Activated T-helper 9 cell treated with anti-CD3 and anti-CD28 coated beads, Interleukin-2, amount 50 U/mL, for 16 hours (primary cell): ENCODE measurements at places on chromosomes 13 and 19.

DNA sequence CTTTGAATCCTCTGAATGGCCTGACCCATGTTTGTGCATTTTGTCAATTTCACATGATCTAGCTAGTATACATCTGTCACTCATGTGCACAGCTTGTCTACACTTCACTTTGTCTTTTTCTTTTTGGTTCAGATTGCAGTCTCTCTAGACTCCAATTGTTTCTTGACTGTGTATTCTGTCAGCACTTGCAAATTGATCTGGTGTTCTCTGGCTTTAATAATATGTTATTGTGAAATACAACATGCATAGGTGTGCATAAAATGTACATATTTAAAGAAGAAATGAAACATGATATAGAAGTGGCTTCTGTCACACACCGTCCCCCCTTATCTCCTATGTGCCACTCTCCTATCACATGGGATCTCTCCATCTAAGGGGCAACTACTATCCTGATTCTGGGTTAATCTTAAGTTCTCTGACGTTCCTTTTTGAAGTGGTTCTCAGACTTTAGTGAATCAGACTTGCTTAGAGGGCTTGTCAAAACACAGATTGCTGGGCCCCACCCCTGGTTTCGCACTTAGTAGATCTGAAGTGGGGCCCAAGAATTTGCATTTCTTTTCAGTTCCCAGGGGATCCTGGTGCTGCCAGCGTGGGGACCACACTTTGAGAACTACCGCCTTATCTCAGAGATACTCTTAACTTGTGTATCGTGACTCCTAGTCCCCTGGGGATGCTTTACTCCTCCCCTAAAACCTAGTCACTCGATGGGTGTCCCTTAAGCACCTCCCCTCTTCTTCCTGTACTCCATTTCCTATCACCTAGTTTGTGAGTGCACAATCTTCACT is 5.8 kb downstream of the KRTDAP start:
- DNase-seq = no peak

GRCh38 chr19:46977548-46977947 is 42.1 kb upstream of the NPAS1 start:
- DNase-seq = no peak

DNA sequence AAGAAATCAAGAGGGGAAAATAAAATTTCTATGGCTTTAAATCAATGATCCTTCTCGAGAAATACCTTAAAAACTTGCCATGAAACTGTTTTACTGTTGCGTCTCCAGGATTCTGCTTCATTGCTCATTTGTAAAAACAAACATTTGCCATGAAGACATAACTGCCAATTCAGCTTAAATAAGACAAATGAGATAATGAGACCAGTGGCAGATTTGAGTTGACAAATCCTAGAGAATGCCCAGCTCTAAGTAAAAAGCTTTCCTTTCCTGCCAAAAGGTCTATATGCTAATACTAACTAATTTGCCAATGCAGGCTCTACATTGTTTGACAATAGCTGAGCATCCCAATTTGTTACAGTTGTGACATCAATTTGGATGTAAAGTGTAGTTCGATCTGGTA is 400.5 kb upstream of the PCDH9 start:
- DNase-seq = no peak

DNA sequence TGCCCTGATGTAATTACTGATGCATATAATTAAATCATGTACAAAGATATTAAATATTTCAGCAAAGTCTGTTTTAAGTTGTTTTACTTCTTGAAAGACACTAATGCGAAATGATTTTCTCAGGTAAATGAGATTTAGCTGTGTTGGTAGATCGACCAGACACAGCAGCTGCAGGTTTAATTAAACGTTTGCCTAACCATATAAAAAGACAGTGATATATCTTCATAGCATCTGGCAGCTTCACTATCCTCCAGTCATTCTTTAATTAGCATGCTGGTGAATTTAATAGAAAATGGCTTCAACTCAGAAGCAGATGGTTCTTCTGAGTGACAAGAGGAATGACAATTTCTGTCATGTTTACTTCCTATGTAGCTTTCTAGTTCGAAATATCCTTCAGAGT is 69.3 kb downstream of the NHLRC3 start:
- no peak for DNase-seq

DNA sequence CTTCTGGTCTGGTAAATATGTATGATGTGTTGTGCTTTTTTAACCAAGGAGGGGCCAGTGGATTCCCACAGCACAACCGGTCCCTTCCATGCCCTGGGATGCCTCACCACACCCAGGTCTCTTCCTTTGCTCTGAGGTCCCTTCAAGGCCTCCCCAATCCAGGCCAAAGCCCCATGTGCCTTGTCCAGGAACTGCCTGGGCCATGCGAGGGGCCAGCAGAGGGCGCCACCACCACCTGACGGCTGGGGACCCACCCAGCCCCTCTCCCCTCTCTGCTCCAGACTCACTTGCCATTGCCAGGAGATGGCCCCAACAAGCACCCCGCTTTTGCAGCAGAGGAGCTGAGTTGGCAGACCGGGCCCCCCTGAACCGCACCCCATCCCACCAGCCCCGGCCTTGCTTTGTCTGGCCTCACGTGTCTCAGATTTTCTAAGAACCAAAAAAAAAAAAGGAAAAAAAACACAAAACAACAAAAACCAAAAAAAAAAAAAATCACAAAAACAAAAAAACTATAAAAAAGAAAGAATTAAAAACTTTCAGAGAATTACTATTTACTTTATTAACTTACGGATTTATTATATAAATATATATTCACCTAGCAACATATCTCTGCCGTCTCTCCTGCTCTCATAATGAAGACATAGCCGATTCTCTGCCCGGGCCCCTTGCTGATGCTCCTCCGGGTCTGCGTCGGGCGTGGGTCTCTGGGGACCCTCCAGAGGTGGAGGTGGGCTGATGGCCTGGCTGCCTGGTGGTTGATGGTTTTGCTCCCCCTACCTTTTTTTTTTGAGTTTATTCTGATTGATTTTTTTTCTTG is 14.4 kb downstream of the CAPN12 start:
- peak; percentile 65 for DNase-seq

- DNase-seq = no peak
These were observed 7.6 kb downstream of the GPR32 start for GRCh38 chr19:50777830-50778303.

DNA sequence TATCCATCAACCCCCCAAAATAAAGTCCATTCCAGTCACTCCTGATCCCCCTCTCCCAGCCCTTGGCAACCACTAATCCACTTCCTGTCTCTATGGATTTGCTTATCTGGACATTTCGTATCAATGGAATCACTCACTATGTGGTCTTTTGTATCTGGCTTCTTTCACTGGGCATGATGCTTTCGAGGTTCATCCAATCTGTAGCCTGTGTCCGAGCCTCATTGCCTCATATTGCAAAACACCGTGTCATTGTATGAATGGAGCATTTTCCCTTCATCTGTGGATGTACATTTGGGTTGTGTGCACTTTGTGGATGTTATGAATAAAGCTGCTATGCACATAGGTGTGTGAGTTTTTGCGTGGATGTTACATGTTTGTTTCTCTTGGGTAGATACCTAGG is 1.4 kb upstream of the FZR1 start:
- no peak for DNase-seq

- no peak for DNase-seq
These were observed 14.6 kb upstream of the GNA11 start for GRCh38 chr19:3079578-3079977.

- DNase-seq = no peak
These were observed 44.2 kb upstream of the SLAIN1 start for GRCh38 chr13:77653301-77653700.

GRCh38 chr19:47303966-47304365 is 5.7 kb upstream of the C5AR1 start:
- DNase-seq = no peak
